Effector CD8-positive, alpha-beta T cell (primary cell): ENCODE measurements at places on chromosomes 1 and 21.

GRCh38 chr1:226786550-226786949 lies 47.5 kb upstream of the ITPKB start:
- no peak for DNase-seq

DNA sequence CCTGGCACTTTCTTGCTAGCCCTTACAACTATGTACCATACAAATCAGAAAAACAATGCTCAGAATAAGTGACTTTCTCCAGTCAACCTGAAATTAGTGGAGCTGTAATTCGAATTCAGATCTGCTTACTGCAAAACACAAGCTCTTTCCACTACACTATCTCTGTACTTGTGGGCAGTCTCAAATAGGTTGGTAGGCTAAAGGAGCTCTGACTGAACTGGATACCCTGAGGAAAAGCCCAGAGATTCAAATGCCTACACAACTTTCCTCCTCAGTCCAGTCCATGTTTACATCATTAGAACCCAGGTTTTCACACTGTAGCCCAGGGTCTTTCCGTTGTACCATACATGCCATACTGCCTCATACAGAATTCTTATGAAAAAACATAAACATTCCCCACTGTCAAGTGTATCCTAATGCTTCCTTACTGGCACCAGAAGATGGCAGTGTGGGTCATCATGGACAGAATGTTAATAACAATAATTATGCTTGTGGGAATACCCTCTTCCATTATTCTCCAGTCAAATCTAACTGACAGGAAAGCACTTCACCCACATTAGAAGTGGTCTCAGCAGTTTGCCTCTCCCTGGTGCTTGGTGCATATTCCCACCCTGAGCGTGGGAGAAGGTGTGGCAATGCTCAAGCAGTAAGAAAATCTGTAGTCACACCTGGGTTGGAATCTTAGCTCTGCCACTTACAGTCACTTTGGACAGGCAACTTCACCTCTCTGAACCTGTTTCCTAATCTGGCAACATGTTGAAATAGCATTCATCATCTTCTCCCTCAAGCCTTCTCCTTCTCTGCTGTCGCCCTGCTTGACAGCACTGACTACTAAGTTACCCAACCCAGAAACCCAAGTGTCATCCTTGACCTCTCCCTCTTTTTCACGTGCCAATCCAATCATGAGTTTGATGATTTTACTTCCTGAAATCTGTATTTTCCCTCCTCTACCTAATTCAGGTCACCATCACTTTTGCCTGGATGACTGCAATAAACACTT lies 14.4 kb upstream of the ZFYVE9 start:
- DNase-seq, result no peak

- DNase-seq, result no peak
Measured at GRCh38 chr21:34595457-34595856, 19.5 kb downstream of the RCAN1 start.

DNA sequence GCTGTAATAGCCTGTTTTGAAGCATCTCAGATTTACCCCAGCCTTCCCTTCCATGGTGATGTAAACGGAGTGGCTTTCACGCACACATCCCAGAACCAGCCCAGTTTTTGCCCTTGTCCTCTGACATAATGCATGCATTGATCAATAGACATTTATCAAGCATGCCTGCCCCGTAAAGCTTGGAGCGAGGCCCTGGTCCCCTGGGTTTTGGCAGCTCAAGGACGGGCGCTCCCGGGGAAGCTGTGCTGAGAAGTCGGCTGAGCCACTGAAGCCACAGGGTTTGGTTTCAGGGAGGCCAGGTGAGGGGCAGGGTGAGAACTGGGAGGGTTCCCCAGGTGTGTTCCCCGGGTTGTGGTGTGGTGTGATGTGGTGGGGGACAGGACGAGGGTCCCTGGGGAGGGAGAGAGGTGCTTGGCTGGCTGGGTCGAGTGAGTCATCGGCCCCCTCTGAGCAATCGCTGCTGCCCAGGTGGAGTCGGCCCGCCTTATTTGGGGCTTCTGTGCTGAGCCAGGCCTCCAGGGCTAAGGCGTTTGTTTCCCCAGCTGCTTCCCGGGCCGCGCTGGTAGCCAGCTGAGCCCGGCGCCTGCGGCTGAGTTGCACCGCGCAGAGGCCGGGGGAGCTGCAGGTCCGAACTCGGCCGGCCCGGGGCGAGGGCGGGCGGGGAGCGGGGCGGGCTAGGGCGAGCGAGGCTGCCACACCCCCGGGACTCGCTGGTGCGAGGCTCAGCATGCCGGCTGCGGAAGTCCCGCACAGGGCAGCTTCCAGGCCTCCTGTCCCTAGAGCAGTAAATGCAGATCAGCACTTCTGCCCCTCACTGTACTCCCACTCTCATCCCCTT lies 23.6 kb downstream of the ATP2B4 start:
- DNase-seq, result peak; percentile 14

DNA sequence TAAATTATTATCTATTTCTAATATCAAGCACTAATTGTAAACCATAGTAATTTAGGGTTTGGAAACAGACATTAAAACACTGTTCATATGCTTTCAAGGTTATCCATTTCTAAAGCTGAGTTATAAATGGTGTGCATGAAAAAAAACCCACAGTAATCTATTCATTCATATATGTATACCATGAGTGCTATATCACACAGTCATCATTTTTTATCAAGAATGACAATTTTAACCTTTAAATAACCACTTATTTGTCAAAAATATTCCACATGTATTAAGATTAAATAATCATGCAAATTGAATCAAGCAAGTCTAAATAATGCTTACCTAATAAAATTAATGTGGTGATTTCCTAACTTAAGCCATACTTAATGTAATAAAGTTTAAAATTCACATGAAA lies 6.0 kb downstream of the ZSWIM5 start:
- DNase-seq, result no peak

- no peak for DNase-seq
Measured at GRCh38 chr21:42183374-42184266, 35.3 kb upstream of the ABCG1 start.

DNA sequence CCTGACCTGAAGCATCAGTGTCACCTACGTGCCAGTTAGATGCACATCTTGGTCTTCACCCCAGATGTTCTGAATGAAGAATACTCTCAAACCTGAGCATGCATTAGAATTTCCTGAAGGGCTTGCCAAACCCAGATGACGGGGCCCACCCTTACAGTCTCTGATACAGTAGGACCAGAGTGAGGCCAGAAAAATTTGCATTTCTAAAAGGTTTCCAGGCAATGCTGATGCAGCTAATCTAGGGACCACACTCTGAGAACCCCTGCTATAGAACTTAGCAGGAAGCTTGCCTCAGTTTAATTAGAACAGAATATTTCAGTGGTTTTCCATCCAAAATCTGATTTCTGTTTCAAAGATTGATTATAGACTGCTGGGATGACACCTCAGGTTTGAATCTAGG lies 9.9 kb upstream of the CTBS start:
- DNase-seq, result no peak

DNA sequence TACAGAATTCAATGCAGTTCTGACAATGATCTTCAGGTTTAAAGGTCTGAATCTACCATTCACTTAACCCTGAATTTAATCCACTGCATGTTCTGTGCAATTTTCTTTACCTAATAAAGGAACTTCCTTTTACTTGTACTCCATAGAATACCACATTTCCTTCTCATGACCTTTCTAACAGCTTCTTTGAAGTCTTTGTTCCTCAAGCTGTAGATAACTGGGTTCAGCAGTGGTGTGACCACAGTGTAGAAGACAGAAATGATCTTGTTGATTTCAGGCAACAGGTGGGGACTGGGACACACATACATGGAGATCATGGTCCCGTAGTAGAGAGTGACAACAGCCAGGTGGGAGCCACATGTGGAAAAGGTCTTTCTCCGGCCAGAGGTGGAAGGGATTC lies 878 bp downstream of the OR11L1 start:
- no peak for DNase-seq

DNA sequence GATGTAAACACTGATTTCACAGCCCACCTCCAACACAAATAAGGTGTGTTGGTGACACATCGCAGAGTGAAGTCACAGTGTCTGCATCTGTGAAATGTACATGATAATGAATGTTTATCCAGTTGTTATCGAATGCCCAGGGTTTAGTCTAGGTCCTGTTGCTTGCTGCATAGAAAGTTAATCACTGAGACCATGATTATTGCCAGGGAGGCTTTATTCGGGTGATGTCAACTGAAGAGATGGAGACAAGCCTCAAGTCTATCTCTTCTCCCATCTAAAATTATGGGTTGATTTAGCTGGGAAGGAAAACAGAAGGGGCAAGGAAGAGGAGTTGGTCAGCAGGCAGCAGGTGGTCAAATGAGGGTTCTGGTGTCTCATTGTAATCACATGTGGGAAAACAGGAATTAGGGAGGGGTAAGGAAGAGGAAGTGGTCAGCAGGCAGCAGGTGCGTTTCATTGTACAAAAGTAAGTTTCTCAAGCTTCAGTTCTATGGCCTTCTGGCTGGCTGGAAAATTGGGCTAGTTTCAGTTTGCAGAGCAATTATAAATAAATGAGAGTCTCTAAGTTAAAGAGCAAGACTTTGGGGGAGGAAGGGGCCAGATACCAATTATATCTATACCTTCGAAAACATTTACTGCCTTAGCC lies 146.3 kb upstream of the DNAH14 start:
- DNase-seq, result no peak

GRCh38 chr1:64251971-64252370 lies 48.5 kb downstream of the UBE2U start:
- DNase-seq, result no peak

DNA sequence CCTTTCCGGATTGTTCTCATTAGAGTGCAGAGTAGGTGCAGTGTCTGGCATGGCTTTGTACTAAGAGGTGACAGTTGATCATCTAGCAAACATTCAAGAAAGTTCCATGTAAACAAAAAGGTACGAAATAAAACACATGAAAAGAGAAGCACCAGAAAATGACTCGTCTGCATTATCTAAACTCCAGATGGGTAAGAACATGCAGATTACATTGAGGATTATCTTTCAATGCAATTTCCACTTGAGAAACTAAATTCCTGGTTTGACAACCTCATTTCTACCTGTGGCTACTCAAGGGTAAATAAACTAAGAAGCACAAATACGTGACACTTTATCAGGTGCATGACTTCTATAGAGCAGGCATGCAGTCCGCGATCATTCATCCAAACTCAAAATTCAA lies 17.6 kb downstream of the SLC30A10 start:
- no peak for DNase-seq

DNA sequence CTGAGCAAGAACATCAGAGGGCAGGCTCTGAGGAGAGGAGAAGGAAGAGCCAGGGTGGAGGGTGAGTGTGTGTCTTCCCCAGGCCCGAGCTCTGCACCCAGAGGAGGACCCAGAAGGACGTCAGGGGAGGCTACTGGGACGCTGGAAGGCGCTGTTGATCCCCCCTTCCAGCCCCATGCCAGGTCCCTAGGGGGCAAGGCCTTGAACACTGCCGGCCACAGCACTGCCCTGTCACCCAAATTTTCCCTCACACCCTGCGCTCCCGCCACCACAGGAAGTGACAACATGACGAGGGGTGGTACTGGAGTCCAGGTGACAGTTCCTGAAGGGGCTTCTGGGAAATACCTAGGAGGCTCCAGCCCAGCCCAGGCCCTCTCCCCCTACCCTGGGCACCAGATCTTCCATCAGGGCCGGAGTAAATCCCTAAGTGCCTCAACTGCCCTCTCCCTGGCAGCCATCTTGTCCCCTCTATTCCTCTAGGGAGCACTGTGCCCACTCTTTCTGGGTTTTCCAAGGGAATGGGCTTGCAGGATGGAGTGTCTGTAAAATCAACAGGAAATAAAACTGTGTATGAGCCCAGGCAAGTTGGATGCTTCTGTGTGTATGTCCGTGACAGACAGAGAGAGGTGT lies 17.1 kb downstream of the BCAN start:
- no peak for DNase-seq

GRCh38 chr1:83619170-83619896 lies 379.6 kb downstream of the TTLL7 start:
- no peak for DNase-seq

GRCh38 chr21:16070207-16070651 lies 340.4 kb downstream of the USP25 start:
- no peak for DNase-seq

DNA sequence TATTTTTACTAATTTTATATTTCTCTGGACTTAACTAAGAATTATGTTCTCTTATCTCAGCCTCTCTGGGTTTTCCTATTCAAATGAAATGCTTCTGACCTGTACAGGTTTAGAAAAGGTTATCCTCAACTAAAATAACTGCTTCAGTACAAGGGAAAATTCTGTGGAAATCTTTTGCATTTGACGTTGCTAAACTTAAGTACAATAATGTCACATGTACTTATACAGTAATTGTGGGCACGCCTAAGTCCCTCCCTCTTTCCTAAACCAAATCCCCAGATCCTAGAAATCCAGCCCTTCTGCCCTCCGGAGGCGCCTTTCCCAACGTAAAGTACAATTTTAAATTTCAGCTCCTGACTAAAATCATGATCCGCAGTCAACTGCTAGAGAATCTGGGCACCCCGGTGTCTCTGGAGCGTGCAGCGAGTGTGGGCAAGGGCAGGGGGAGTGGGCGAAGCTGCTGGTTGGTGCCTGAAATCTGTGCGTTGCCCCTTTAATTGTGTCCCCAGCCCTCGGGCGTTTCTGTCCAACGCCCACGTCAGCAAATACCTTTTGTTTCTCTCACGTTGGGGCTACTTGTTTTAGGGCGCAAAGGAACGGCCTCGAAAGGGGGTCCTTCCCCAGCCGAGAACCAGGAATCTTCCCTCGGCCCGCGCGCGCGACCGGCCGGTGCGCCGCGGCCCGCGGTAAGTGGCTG lies at the start of gene ZBTB8A:
TSS of gene ZBTB8A (plus strand) at position 541 of the 697 bp plus-strand sequence. CDS start 53,505 bp downstream, outside the sequence.
- no peak for DNase-seq

DNA sequence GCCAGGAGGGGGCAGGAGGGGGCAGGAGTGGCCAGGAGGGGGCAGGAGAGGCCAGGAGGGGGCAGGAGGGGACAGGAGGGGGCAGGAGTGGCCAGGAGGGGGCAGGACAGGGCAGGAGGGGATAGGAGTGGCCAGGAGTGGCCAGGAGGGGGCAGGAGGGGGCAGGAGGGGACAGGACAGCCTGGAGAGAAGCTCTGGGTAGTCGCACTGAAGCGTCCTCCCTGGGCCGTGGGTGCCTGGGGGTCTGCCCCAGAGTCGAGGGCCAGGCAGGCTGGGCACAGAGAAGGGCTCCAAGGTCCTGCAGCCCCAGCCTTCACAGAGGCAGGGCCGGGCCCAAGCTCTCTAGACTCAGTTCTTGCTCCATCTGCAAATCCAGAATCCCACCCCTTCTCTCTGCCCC lies 22.9 kb downstream of the MEGF6 start:
- DNase-seq, result no peak

GRCh38 chr1:162951553-162952315 lies 90.8 kb upstream of the CCDC190 start:
- DNase-seq, result no peak

- DNase-seq, result no peak
Measured at GRCh38 chr1:98264727-98265126, 343.9 kb upstream of the DPYD start.

DNA sequence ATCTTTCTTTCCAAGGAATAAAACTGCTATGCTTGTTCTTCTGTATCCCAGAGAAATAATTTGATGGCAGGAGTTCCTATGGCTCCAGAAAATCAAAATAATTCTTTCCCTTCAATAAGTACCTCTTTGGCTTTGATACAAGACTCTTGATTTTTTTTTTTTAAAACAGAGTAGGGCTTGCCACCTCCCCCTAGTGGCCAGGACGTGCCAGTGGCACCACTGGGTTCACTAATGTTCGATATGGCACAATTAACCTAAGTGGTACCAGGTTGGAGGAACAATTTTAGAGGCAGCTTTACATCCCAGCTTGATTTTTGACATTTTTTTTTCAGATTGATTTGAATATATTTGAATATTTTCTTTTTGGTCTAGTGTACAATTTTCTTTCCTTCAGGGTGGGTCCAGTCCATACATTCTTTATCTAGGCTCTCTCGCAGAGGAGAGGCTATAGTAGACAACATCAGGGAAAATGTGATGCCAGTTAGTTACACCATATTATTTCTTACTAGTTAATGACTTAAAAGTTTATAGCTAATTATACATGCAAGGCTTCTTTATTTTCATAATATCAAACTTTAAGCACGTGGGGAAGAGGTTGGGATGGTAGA lies 330.9 kb downstream of the S1PR1 start:
- peak; percentile 7 for DNase-seq
